ENCODE measurements at places on chromosomes 2 and 18.

DNA sequence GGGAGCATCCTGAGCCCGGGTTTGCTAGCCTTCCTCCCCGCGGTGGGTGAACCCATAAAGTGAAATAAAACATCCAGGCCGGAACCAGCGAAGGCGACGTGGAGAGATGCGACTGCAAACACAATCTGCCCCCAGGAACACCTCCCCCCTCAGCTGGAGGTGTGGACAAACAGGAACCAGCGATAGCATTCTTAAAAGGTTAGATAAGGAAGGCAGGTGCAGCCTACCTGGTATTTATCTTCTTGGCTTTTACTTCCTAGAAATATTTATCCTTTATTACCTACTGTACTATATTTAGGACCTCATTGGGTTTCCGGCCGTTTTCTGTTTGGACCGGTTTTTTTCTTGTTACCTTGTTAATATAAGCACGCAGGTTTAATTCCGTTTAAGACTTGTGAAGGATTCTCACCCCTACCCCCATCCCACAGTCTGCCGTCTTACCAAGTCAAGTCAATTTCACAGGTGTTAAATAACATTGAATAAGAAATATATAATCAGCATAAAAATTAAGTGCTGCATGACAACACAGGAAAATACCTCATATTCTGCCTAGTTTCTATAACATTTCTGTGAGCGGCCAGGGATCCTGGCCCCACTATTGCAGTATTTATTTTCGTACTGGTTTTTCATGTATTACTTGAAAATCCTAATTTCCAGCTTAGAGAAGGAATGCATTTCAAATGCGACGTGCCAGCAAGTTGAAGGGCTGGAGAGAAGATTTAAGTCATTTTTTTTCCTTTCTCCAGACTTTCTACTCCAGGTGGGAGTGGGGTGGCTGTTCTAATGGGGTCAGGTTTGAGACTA lies 224.0 kb upstream of the ID2 start:
- no peak for DNase-seq

- no peak for DNase-seq
Measured at GRCh38 chr18:59419386-59419785, 60.3 kb upstream of the LMAN1 start.

GRCh38 chr2:20378891-20379519 lies 28.4 kb upstream of the PUM2 start:
- no peak for DNase-seq

DNA sequence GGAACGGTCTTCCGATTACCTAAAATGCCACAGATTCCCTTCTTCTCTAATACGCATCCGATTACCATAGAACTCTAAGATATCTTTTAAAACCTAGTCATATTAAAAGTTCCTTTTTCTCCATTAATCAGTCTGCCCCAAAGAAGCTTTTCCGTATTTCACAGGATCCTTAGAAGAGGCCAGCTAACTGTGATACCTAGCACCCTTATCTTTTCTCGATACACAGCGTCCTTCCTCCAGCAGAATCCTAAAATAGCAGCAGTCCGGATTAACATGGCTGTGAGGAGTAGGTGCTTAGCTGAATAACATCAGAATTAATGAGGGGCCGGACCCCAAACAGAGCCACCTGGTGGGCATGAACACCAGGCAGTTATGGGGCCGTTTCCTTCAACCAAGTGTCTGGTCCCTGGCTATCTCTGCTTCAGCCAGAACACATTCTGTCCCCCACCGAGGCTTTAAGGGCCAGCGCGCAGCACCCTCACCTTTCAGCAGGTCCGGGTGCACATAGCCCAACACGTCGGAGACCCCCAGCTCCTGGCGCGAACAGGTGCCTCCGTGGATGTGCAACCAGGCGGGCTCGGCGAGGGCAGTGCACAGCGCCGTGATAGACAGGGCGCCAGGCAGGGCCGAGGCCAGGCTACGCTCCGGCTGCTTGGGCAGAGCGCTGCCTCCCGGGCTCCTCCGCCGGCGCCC lies 995 bp downstream of the TMEM127 start:
- no peak for DNase-seq

GRCh38 chr2:237868631-237869342 lies 9.4 kb downstream of the RAMP1 start:
- no peak for DNase-seq

DNA sequence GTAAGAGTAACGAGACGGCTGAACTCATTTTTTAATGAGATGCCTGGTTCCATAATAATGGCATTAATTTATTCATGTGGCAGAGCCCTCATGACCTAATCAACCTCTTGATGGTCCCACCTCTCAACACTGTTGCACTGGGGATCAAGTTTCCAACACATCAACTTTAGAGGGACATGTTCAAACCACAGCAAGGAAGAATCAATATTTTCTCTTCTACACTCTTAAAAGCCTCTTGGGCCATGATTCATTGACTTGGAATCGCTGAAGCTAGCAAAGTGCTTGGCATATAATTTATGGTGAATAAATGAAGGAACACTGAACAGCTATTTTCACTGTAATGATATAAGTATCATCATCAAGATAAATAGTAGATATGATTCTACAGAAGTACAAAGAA lies 333.0 kb downstream of the TNS1 start:
- DNase-seq = no peak

GRCh38 chr18:55047546-55047945 lies 88.3 kb upstream of the CCDC68 start:
- DNase-seq = no peak

GRCh38 chr2:197356136-197356535 lies 45.6 kb upstream of the ANKRD44 start:
- no peak for DNase-seq

DNA sequence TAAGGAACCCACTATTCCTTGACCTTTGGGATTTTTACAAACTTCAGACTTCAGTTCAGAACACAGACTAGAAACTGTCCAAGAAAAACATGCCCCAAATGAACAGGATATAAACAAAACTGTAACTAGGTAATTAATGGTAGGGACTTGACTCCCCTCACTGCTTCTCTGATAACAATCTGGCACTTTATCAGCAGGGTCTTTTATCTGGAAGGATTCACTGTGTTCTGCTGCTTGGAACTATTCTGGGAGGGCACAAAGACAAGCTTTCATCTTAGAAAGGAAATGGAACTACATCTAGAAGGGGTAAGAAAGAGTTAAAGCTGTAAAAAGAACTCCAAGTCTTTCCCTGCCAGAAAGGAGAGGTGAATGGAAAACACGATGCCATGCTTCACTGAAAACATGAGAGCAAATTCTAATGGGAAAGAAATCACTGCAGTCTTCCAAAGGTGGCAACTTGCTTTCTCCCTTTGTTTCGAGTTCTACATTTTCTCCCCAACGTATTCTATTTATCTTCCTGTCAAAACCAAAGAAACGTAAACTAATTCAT lies 181.2 kb downstream of the THADA start:
- DNase-seq = no peak
